Renal cortical epithelial cell (primary cell): ENCODE measurements at places on chromosomes 12 and 14. TPM values are rescaled to one million over a fixed set of nuclear protein-coding genes. Genes with fewer than 3 reads are reported as not detected.

GRCh38 chr12:28172434-28173030 is 17.7 kb upstream of the CCDC91 start:
- DNase-seq, result peak; percentile 70

DNA sequence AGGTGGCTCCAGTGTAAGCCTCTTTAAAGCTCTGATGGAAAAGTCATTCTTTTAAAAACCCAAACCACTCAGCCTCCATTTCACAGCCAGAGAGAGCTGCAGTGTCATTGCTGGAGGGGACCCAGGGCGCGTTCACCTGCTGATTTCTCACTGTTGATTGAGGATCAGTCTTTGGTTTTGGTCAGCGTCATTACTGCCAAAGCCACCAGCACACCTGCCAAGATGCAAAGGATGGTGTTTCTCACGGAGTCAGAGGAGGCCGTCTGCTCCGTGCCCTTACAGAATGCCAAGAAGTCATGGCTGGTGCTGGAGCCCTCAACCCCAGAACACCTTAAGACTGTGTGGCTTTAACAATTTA is 32.8 kb upstream of the BATF start:
- DNase-seq, result no peak

DNA sequence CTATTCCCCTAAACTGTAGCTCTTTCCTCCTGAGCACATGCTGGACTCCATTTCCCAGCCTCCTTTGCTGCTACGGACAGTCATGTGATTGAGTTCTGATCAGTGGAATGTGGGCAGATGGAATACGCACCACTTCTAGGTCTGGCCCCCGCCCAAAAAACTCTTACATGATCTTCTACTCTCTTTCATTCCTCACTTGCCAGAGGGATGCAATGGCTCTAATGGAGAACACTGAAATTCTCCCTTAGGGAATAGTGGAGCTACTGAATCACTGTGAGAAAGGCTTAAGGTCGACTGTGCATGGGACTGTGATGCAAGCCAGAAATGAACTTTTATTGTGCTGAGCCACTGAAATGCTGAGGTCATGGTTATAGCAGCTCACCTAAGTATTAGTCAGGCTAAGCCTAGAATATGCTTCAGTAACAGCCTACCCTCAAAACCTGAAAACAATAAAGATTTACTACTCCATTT is 13.0 kb upstream of the TMED2 start:
- DNase-seq, result peak; percentile 61

DNA sequence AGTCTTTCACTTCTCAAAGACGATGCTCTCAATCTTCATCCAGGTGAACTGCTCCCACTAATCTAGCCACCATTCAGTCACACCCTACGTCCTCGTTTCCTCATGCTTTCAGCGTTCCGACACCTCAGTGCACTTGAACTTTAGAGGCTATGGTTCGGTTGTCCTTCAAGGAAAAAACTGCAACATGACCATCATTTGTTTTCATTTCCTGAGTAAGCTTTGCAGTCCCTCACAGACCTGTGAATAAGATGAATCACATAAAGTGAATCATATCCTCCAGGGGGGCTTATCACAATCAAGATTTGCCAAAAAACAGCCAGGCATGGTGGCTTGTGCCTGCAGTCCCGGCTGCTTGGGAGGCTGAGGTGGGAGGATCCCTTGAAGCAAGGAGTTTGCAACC is 80.2 kb downstream of the TMCC3 start:
- peak; percentile 93 for DNase-seq

DNA sequence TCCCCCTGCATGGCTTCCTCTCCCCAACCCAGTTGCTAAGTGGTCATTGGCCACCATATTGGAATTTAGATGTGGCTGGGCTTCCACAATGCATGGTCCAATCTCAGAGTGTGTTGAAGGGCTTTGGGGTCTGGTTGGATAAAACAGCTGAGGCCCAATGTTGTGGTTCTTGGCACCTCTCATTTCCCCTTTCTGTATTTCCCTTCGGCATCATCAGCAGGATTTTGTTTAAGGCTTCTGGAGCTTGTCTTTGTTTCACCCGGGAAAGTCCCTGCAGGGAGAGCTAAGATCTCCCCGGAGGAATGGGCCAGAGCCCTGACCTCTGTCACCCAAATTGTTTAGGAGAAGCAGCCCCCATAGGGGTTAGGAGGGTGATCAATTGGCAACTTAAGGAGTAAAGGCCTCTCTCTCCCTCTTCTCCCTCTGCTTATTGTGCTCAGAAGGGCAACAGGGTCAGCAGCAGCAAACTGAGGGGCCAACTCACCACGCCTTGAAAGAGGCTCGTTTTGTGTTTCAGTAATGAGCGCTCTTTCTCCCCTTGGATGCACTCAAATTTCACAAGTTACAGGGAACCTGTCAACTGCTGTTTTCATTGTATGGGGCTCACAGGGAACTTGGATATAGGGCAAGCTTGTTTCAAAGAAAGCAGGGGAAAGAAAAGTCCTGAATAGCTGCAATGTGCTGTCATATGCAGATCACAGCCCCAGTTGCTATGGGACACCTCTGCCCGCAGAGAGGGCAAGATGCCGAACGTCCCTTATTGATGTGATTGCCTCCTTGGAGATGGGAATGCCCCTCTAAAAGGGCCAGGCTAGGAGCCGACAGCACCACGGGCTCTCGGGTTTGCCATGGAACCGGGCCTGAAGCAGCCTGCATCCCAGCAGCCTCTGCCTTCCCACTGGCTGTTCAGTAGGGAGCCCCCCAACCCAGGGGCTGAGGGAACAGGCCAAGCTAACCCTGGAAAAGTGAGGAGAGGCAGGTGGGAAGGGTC is 223.7 kb downstream of the ZFP36L1 start:
- no peak for DNase-seq

- no peak for DNase-seq
These were observed 12.3 kb upstream of the LMO3 start for GRCh38 chr12:16618256-16618655.

- no peak for DNase-seq
These were observed 7.8 kb downstream of the GON7 start for GRCh38 chr14:93199031-93199430.

GRCh38 chr12:48782457-48783395 is 6.2 kb downstream of the ADCY6 start:
- no peak for DNase-seq

- DNase-seq, result peak; percentile 99
These were observed 343.0 kb downstream of the BMP4 start for GRCh38 chr14:53613404-53614253.

GRCh38 chr12:9948606-9949296 is 16.6 kb upstream of the CLEC2A start:
- DNase-seq, result no peak

DNA sequence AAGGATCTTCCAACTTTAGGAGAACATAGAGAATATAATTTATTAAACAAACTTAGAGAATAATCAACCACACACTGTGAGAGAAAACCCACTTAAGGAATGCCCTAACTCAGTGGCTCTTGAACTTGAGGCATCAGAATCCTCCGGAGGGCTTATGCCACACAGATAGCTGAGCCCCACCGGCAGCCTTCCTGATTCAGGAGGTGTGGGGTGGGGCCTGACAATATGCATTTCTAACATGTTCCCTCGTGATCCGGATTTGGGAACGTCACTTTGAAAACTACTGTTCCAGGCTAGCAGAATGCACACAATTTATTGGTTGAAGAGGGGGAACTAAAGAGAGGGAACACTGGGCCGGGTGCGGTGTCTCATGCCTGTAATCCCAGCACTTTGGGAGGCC is 2.0 kb upstream of the SOAT2 start:
- no peak for DNase-seq

- DNase-seq, result peak; percentile 37
These were observed 29.0 kb downstream of the PEBP1 start for GRCh38 chr12:118164798-118165486.

- no peak for DNase-seq
These were observed 210.7 kb upstream of the ATP2B1 start for GRCh38 chr12:89919241-89919906.

DNA sequence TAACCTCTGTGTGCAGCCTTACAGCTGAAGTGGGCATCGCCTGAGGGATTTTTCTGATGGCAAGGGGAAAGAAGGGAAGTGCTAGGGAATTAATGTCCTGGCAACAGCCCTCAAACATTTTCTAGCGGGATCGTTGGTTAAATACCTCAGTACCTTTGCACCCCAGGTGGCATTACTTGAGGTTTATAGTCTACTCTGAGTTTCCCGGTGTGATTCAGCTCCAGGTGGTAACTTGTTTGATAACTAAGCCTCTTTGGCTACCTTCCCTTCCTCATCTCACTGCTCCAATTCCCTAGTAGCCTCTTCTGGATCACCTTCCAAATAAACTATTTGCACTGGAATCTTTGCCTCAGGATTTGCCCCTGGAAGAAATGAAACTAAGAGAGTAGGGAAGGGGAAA is 237.0 kb upstream of the SSTR1 start:
- DNase-seq, result peak; percentile 4

DNA sequence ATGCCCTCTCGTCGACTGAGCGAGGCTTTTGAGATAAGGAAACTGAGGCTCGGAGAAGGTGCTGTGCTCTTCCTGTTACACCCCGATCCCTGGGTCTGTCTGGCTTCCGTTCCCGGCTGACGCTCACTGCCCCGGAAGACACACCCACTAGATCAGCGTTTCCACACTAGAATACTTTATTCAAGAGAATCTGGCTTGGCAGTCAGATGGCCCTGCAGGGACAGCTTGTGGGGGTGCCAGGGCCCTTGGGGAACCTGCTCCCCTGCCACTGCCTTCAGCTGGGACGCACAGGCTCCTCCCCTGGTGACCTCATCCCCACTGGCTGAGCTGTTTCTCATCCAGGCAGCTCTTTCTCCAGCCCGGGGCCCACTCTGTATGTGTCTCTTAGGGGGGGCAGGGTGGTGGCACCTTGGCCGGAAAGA is 13.7 kb downstream of the PGF start:
- DNase-seq, result no peak

DNA sequence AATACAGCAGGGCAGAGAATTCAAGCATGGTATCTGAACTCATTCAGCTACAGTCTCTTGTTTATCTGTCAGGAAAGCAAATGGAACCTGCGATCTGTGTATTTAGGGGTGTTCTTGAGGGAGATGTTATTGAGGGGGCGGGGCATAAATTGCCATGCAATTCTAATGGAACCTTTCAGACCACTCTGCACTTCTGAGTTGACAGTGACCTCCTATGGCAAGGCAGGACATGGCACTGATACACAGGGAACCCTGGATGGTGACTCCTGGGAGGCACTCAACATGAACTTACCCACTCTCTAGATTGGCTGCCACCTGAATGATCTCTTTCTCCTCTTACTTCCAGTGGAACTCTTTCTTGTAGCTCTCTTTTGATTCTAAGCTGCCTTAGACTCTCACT is 787.3 kb downstream of the VRK1 start:
- no peak for DNase-seq

DNA sequence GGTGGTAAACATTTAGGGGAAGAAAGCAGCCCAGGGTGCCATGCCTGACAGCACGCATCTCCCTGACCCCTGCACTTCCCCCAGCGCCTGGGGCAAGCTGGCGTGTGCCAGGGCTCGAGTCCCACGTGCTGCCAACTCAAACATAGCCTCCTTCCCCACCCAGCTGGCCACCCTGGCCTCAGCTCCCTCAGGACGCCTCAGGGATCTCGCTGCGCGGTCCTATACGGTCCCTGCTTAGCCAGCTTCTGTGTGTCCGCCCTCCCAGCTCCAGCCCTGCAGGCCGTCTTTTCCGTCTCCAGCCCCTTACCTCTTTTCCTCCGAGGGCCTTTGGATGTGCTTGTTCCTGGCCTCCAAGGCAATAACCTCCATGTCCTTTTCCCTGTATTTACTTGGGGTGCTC is 71.0 kb downstream of the TESC start:
- DNase-seq, result no peak

- no peak for DNase-seq
These were observed 233.5 kb downstream of the PPM1H start for GRCh38 chr12:62701492-62701891.

DNA sequence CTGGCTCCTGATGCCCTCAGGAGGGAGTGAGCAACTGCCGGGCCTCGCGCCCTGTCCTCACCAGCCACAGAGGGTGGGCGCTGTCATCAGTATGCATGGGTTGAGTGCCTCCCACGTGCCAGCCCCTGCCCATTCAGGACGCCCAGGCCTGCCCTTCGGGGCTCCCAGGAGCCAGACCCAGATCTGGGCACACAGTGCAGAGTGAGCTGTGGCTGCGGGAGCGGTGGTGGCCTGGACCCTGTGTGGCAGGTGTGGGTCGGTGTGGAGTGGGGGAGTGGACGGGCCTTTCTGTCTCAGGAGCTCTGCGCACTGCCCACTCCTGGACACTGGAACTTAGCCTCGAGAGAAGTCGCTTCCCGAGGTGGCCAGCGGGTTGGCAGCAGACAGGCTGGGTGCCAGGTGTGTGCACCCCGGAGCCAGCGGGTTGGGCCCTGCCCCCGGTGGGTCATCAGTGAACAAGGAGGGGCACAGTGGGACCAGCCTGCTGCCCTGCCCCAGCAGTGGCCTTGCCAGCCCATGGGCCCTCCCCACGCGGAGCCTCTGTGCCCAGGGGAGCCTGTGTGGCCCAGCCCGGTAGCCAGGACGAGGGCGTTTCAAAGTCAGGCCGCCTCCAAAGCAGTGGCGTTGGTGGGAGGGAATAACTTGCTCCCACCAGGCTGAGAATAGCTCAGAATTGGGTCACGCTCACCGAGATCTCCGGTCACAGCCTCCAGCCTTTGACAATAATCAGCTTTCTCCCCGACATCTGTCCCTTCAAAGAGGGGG is 9.5 kb downstream of the TRMT61A start:
- no peak for DNase-seq

GRCh38 chr14:20624495-20625070 is 16.9 kb downstream of the OR6S1 start:
- peak; percentile 74 for DNase-seq

GRCh38 chr12:98123021-98123461 is 392.3 kb upstream of the TMPO start:
- DNase-seq, result no peak

GRCh38 chr12:1517734-1518525 is 76.5 kb downstream of the FBXL14 start:
- DNase-seq, result no peak

GRCh38 chr14:71666571-71667145 is 265.6 kb upstream of the RGS6 start:
- no peak for DNase-seq

- DNase-seq, result peak; percentile 100
These were observed 91.4 kb upstream of the CPM start for GRCh38 chr12:69024413-69024812.

DNA sequence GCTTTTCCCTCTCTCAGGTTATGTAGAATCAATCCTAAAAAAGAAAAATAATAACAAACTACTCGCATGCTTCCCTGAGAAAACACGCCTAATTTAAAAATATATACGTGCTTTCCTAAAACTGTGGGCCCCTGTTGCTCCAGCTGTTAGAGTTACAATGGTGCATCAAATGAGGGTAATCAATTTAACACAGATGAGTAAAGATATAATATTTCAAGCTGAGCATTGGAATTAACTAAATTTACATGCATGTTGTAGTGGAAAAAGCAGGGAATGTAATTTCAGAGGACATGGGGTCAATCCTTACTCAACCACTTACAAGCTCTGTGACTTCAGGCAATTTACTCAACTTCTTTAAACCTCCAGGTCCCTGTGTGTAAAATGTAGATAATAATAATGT is 22.4 kb upstream of the LGR5 start:
- no peak for DNase-seq

IL22 gene
- not detected in 2 replicates for total RNA-seq

BICD1 gene
- 10.6 and 64.0 TPM in 2 replicates for total RNA-seq

ADCK1 gene
- 3.1 and 8.9 TPM in 2 replicates for total RNA-seq

FSCB gene
- 0.10 TPM in 1 of 2 replicates, not detected in the other for total RNA-seq

SERPINA1 gene
- total RNA-seq, result 32.1 and 137 TPM in 2 replicates

CDCA3 gene
- total RNA-seq, result 1.3 and 4.7 TPM in 2 replicates

SALL2 gene
- 1.7 and 15.9 TPM in 2 replicates for total RNA-seq
